ENCODE measurements at places on chromosomes 2 and 18. TPM values are rescaled to one million over a fixed set of nuclear protein-coding genes. Genes with fewer than 3 reads are reported as not detected.

DNA sequence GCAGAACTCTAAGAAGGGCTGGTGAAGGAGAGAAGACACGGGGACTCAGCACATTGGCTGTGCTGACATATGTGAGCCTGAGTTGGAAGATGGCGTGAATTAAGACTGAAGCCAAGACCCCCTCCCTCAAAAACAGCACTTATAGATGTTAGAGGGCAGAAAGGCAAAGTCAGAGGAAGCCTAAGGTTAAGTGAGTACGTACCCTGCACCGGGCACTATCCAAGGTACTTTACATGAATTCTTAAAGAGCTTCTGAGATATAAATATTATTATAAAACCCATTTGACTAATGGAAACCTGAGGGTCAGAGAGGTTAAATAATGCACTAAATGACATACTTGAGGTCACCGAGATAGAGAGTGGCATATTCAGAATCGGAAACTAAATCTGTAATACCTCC lies 25.6 kb downstream of the SIX3 start:
- no peak for DNase-seq

The GPAT2 gene
- total RNA-seq: 0.39 TPM

DNA sequence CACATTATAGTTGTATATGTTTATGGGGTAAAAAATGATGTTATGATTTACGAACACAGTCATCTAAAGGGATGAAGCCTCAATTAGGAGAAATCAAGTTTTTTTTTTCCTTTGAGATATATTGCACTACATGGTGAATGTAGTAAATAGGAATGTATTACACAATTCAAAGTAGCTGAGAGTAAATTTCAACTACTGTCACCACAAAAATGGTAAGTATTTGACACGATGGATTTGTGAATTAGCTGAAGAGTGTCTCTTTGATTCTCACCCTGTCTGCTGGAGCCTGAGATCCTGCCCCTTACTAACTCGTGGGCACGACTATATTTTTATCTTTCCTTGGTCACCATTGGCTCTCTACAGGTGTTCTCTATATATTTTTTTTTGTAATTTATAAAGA lies 540.4 kb upstream of the DSEL start:
- DNase-seq: no peak

The MEP1B gene
- 2.7 TPM for total RNA-seq

- no peak for DNase-seq
These were observed 856.4 kb downstream of the RNF144A start for GRCh38 chr2:7773362-7774360.

DNA sequence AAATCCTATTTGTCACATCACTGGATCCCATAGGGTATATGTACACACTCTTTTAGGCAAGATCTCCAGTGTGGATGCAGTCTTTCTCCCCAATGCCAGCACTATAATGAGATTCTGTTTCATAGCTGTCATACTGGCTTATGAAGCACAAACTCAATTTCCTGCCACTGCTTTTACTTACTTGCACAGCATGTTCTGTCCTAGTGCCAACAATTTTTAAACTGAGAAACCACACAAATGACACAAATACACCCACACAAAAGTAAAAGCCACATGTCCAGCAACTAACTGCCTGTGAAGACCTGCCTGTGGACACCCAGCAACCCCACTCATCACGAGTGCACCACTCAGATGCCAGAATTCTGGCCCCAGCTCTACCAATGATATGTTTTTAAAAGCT lies 29.6 kb upstream of the RNU4ATAC start:
- DNase-seq: no peak

The DARS1 gene
- 46.0 TPM for total RNA-seq

The CHRND gene
- 0.60 TPM for total RNA-seq

GRCh38 chr18:36518839-36519238 lies 221.3 kb downstream of the FHOD3 start:
- DNase-seq: no peak

GRCh38 chr18:11308499-11308898 lies 159.1 kb upstream of the PIEZO2 start:
- no peak for DNase-seq

GRCh38 chr2:46239847-46240181 lies 57.4 kb upstream of the EPAS1 start:
- DNase-seq: no peak

The CHAC2 gene
- 4.7 TPM for total RNA-seq

DNA sequence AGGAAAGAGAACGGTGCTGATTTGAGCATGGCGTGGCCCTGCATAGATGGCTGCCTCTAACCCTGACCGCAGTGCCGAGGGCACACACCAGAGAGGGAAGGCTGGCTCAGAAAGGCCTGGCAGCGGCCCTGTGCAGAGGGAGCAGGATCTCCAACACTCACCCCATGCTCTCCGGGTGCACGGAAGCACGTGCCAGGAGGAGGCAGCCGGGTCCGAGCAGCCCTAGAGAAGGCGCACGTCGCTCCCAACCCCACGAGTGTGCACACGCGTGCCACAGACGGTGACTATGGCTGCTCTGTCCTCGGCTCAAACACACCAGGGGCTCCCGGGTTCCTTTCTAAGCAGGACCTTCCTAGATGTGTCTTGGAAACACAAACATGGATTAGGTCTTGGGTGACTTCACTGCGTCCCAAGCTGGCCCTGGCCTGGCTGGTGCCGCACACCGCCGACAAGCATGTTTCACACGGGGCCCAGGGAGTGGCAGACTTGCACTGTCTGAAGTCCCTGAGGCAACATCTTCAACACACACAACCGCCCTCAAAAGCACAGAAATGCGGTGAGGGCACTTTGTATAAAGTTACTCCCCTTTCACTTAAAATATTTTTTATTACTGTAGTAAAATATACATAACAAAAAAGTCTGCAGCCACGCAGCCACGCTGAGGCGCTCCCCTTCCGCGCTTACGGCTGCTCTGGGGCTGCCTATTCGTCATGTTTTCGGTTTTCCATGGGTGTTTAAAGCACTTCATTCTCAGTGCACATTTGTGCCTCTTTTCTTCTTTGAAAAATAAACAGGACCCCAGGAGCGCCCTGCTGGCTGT lies 110.0 kb downstream of the ZNF516 start:
- DNase-seq: no peak

GRCh38 chr2:85578243-85579180 lies 1.1 kb downstream of the VAMP8 start:
- no peak for DNase-seq

- DNase-seq: no peak
These were observed 7.6 kb downstream of the GPATCH11 start for GRCh38 chr2:37091873-37092272.

GRCh38 chr2:56133931-56134629 lies 49.7 kb upstream of the CCDC85A start:
- DNase-seq: no peak

GRCh38 chr2:215654148-215654819 lies 218.4 kb upstream of the FN1 start:
- no peak for DNase-seq

GRCh38 chr2:11568436-11568835 lies 34.6 kb downstream of the GREB1 start:
- no peak for DNase-seq

GRCh38 chr18:43710135-43710534 lies 432.8 kb upstream of the SYT4 start:
- DNase-seq: no peak

- no peak for DNase-seq
These were observed 567.4 kb downstream of the ZEB2 start for GRCh38 chr2:143952536-143952935.
